Activated naive CD4-positive, alpha-beta T cell treated with Interleukin-2 at 50 U/mL for 16 hours (primary cell): ENCODE measurements at places on chromosomes 7 and 10.

- DNase-seq: no peak
Measured at GRCh38 chr10:58086144-58086762, 181.4 kb downstream of the IPMK start.

GRCh38 chr10:66505003-66505657, 420.7 kb upstream of the LRRTM3 start:
- no peak for DNase-seq

DNA sequence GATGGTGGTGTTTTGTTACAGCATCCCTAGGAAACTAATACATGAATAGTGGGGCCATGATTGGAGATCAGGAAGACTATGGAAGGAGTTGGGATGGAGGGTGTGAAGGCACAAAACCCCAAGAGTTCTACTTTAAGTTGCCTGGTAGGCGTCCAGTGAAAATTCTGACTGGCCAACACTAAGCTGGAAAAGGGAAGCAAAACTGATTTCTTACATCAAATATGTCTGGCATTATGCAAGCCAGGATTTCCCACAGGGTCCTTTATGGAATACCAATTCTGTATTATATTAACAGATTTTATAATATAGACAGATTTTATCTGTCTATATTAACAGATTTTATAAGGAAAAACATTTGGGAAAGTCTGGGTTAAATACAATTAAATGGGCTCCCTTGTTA, 16.2 kb downstream of the CPVL start:
- DNase-seq: no peak

GRCh38 chr10:99329554-99330346, 594 bp downstream of the CNNM1 start:
- DNase-seq: no peak
